ENCODE measurements at places on chromosomes 7 and 10.

DNA sequence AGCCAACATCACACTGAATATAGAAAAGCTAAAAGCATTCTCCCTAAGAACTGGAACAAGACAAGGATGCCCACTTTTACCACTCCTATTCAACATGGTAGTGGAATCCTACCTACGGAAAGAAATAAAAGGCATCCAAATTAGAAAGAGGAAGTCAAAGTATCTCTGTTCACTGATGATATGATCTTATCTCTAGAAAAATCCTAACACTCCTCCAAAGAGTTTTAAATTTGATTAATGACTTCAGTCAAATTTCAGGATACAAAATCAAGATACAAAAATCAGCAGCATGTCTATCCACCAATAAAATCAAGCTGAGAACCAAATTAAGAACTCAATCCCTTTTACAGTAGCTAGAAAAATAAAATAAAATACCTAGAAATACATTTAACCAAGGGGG is 35.3 kb upstream of the TNKS2 start:
- H3K4me3 ChIP-seq = no peak overlapping the region
- no peaks in the 10 kb centered on the region for H3K27me3 ChIP-seq
- DNase-seq = no peak
- no peaks in the 10 kb centered on the region for H3K4me1 ChIP-seq
- H3K27ac ChIP-seq = no peak overlapping the region

GRCh38 chr7:92647011-92647625 is 56.9 kb upstream of the FAM133B start:
- no peaks in the 10 kb centered on the region for H3K27me3 ChIP-seq
- H3K27ac ChIP-seq = no peak overlapping the region
- peaks cover 3% of the 10 kb centered on the region for H3K4me1 ChIP-seq
- no peak for DNase-seq
- H3K4me3 ChIP-seq = no peak overlapping the region

DNA sequence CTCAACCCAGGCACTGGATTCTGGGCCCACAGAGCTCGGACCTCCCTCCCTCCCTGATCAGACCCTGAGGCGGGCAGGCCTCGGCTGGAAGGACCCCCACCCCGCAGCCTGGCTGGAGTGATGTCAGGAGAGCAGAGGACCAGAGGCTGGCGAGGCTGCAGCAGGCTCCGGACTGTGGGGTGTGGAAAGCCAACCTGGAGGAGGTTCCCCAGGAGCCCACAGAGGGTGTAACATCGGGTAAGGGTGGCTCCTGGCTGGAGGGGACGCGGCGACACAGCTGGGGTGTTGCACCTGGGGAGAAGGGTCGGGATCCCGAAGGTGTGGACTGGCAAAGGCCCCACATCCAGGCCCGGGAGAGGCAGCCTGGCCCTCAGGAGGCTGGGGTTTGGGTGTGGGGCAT is 8.9 kb upstream of the MICALL2 start:
- no peak overlapping the region for H3K4me3 ChIP-seq
- no peaks in the 10 kb centered on the region for H3K4me1 ChIP-seq
- H3K27me3 ChIP-seq = no peaks in the 10 kb centered on the region
- DNase-seq = no peak
- H3K36me3 ChIP-seq = peaks cover 29% of the 10 kb centered on the region

GRCh38 chr10:69385454-69386350 is 31.0 kb downstream of the TACR2 start:
- no peaks in the 10 kb centered on the region for H3K4me1 ChIP-seq
- no peak overlapping the region for H3K27ac ChIP-seq
- no peaks in the 10 kb centered on the region for H3K27me3 ChIP-seq
- peaks cover 91% of the 10 kb centered on the region for H3K36me3 ChIP-seq
- no peak overlapping the region for H3K4me3 ChIP-seq

GRCh38 chr7:35015346-35015859 is 21.9 kb downstream of the DPY19L1 start:
- no peak overlapping the region for H3K4me3 ChIP-seq
- no peak overlapping the region for H3K27ac ChIP-seq
- no peaks in the 10 kb centered on the region for H3K4me1 ChIP-seq
- H3K36me3 ChIP-seq = peaks cover 8% of the 10 kb centered on the region
- no peak for DNase-seq

DNA sequence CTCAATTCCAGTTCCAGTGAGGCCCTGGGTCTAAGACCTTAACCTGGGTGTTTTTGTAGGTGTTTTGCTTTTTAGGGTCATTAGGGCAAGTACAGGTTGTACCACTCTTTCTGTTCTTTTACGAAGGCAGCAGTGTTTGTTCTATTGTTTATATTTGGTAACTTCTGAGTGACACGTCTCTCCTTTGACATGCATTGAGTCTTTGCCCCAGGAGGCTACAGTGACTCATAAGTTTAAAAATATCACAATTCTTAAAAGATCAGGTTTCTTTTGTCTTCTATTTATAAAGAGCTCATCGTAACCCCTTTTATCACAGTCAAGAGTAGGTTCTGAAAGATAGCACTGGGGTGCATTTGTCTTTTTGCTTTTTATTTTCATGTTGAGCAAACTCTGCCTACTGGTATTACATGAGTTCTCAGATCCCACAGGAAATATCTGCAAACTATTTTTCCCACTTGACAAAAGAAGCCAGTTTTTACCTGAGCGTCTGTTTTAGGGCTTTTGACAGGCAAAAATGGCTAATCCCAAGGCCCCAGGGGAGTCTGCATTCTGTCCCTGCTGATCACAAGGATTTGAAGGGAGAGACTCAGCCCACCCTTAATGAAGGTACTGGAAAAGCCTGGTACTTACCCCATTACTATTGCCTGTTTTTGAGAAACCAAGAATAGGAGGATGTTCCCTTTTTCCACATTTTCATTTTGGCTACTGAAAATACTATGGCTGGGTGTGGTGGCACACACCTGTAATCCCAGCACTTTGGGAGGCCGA is 7.9 kb downstream of the NUDT13 start:
- peaks cover 8% of the 10 kb centered on the region for H3K36me3 ChIP-seq
- DNase-seq = no peak
- no peak overlapping the region for H3K4me3 ChIP-seq
- no peaks in the 10 kb centered on the region for H3K27me3 ChIP-seq
- H3K4me1 ChIP-seq = no peaks in the 10 kb centered on the region

GRCh38 chr7:28381466-28381865 is 30.9 kb upstream of the CREB5 start:
- no peaks in the 10 kb centered on the region for H3K27me3 ChIP-seq
- no peak overlapping the region for H3K4me3 ChIP-seq
- no peak for DNase-seq
- no peak overlapping the region for H3K27ac ChIP-seq

- DNase-seq = no peak
- no peaks in the 10 kb centered on the region for H3K36me3 ChIP-seq
- no peak overlapping the region for H3K27ac ChIP-seq
- no peaks in the 10 kb centered on the region for H3K27me3 ChIP-seq
- no peak overlapping the region for H3K4me3 ChIP-seq
These were observed 315.7 kb upstream of the DGKB start for GRCh38 chr7:15218261-15218660.

- DNase-seq = no peak
- H3K27ac ChIP-seq = no peak overlapping the region
- H3K4me3 ChIP-seq = no peak overlapping the region
- H3K4me1 ChIP-seq = no peaks in the 10 kb centered on the region
These were observed 340.5 kb downstream of the TNS3 start for GRCh38 chr7:47241112-47242065.

- H3K36me3 ChIP-seq = no peaks in the 10 kb centered on the region
- DNase-seq = no peak
- no peak overlapping the region for H3K4me3 ChIP-seq
- H3K27me3 ChIP-seq = no peaks in the 10 kb centered on the region
These were observed 205.3 kb upstream of the ZNF32 start for GRCh38 chr10:43854007-43854406.

GRCh38 chr7:70707823-70708243 is 424.1 kb upstream of the GALNT17 start:
- H3K27ac ChIP-seq = no peak overlapping the region
- H3K36me3 ChIP-seq = peaks cover 3% of the 10 kb centered on the region
- DNase-seq = no peak
- H3K27me3 ChIP-seq = no peaks in the 10 kb centered on the region
- H3K4me3 ChIP-seq = no peak overlapping the region

DNA sequence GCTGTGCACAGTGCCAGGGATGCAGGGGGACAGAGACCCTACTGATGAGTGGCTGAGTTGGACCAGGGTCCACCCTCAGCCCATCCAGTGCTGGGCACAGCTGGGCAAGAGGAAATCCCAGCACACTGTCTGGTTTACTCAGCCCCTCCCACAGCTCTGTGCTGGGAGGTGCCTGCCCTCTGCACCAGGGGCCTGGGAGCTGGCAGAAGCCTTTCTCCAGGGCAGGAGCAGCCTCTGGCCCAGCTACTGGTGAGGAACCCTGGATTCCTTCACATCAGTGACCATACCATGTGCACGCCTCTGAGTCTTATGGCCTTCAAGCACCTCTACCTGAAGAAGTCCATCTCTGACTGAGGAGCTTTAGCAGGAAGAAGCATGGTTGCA is 25.9 kb upstream of the C10orf71 start:
- no peaks in the 10 kb centered on the region for H3K27me3 ChIP-seq
- no peak overlapping the region for H3K4me3 ChIP-seq
- no peaks in the 10 kb centered on the region for H3K36me3 ChIP-seq
- H3K27ac ChIP-seq = no peak overlapping the region

GRCh38 chr10:79193694-79194382 is 125.1 kb downstream of the ZMIZ1 start:
- DNase-seq = no peak
- peaks cover 3% of the 10 kb centered on the region for H3K36me3 ChIP-seq
- H3K27me3 ChIP-seq = no peaks in the 10 kb centered on the region
- no peak overlapping the region for H3K27ac ChIP-seq

- no peaks in the 10 kb centered on the region for H3K36me3 ChIP-seq
- H3K27ac ChIP-seq = no peak overlapping the region
- no peaks in the 10 kb centered on the region for H3K4me1 ChIP-seq
- no peak overlapping the region for H3K4me3 ChIP-seq
These were observed 69.7 kb downstream of the MGAM2 start for GRCh38 chr7:142181211-142181610.

GRCh38 chr7:45001138-45001694 is 1.2 kb downstream of the CCM2 start:
- H3K27ac ChIP-seq = peak overlapping the region; percentile 86
- H3K4me1 ChIP-seq = peaks cover 18% of the 10 kb centered on the region
- peak overlapping the region; percentile 77 for H3K4me3 ChIP-seq

DNA sequence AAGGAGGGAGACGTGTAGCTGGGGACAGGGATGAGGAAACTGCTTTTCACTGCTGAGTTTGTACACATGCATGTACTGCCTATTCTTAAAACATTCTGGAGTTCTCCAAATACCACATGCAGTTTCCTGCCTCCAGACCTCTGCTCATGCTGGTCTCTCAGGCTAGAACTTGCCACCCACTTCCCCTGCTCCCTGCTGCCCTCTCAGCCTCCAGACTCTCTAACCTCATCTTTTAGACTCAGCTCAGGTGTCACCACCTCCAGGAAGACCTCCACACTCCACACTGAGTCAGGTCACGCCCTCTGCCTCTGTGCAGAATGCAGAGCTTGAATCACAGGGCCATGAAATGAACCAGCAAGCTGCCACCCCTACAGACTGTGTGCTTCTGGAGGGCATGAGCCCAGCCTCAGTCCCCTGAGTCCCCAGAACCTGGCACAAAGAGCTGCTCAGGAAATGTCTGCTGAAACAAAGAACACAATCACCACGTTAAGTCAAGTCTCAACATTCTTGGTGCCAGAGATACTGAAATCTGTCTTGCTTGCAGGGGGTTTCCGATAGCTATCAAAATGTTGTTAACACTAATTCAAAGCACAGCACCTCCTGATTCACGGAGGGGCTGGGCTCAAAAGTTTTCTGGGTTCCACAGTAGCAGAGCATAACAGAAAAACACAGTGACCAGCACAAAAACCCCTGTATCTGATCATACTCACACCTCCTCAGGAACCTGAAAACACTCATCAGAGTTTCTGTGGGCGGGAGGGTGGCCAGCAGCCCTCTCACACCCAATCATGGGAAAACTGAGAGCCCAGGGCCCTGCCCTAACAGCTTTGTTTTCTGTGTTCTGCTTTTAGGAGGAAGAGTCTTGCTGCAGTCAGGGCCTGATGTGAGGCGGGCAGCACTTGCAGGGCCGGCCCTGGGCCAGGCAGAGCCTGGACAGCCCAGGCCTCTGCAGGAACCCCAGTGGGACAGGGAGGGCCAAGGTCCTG is 21.1 kb downstream of the FAM53B start:
- H3K27me3 ChIP-seq = no peaks in the 10 kb centered on the region
- peak; percentile 11 for DNase-seq
- peak overlapping the region; percentile 92 for H3K27ac ChIP-seq
- H3K4me3 ChIP-seq = peak overlapping the region; percentile 28

GRCh38 chr10:15624401-15625196 is 95.1 kb downstream of the ITGA8 start:
- no peak overlapping the region for H3K4me3 ChIP-seq
- H3K4me1 ChIP-seq = no peaks in the 10 kb centered on the region
- no peaks in the 10 kb centered on the region for H3K36me3 ChIP-seq
- H3K27me3 ChIP-seq = no peaks in the 10 kb centered on the region
- DNase-seq = no peak
- no peak overlapping the region for H3K27ac ChIP-seq

- no peak for DNase-seq
- H3K36me3 ChIP-seq = no peaks in the 10 kb centered on the region
- H3K27ac ChIP-seq = no peak overlapping the region
- no peaks in the 10 kb centered on the region for H3K27me3 ChIP-seq
- no peaks in the 10 kb centered on the region for H3K4me1 ChIP-seq
These were observed 34.8 kb upstream of the AGR2 start for GRCh38 chr7:16839646-16840045.

GRCh38 chr10:17479015-17479615 is 24.7 kb upstream of the ST8SIA6 start:
- DNase-seq = no peak
- no peak overlapping the region for H3K4me3 ChIP-seq

DNA sequence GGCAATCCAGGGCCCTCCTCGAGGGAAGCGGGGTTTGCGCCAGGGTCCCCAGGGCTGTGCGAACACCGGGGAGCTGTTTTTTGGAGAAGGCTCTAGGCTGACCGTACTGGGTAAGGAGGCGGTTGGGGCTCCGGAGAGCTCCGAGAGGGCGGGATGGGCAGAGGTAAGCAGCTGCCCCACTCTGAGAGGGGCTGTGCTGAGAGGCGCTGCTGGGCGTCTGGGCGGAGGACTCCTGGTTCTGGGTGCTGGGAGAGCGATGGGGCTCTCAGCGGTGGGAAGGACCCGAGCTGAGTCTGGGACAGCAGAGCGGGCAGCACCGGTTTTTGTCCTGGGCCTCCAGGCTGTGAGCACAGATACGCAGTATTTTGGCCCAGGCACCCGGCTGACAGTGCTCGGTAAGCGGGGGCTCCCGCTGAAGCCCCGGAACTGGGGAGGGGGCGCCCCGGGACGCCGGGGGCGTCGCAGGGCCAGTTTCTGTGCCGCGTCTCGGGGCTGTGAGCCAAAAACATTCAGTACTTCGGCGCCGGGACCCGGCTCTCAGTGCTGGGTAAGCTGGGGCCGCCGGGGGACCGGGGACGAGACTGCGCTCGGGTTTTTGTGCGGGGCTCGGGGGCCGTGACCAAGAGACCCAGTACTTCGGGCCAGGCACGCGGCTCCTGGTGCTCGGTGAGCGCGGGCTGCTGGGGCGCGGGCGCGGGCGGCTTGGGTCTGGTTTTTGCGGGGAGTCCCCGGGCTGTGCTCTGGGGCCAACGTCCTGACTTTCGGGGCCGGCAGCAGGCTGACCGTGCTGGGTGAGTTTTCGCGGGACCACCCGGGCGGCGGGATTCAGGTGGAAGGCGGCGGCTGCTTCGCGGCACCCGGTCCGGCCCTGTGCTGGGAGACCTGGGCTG is 26.0 kb downstream of the PRSS2 start:
- no peak for DNase-seq
- H3K4me1 ChIP-seq = peaks cover 51% of the 10 kb centered on the region
- peaks cover 25% of the 10 kb centered on the region for H3K36me3 ChIP-seq

- no peak overlapping the region for H3K27ac ChIP-seq
- no peaks in the 10 kb centered on the region for H3K36me3 ChIP-seq
- no peaks in the 10 kb centered on the region for H3K4me1 ChIP-seq
- no peaks in the 10 kb centered on the region for H3K27me3 ChIP-seq
- no peak overlapping the region for H3K4me3 ChIP-seq
These were observed 525.8 kb downstream of the NRG3 start for GRCh38 chr10:82400841-82401240.

All from effector memory CD4-positive, alpha-beta T cell (primary cell).